ENCODE measurements at places on chromosomes 5 and 9.
A peak's percentile ranks its signal among the peaks of the same experiment; 100 is the strongest.

- peak; percentile 1 for DNase-seq
Measured at GRCh38 chr9:135415586-135415985, 64.0 kb upstream of the PPP1R26 start.

- no peak for DNase-seq
Measured at GRCh38 chr5:158380661-158381060, 521.7 kb upstream of the CLINT1 start.

DNA sequence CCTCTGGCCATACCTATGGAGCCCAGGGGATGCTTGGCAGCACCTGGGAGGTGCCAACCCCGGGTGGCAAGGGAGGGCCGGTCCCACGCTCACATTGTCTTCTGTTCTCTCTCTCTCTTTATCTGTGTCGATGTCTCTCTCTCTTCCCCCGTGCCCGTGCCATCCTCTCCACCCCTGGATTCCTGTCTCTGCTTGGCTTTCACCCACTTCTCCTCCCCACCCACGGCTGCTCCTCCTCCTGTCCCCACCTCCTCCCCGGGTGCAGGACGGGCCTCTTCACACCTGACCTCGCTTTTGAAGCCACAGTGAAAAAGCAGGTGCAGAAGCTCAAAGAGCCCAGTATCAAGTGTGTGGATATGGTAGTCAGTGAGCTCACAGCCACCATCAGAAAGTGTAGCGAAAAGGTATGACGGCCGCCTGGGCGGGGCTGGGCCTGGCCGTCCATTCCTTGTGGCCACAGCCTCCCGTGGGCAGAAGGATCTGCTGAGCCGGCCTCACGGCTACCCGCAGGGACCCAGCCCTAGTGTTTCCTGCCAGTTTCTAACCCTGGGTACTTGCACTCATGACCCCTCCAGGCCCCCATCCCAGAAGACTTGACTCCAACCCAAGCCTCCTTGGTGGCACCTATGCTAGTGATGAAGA, 22.7 kb downstream of the DNM1 start:
- no peak for DNase-seq

- DNase-seq, result no peak
Measured at GRCh38 chr5:5363045-5363444, 59.4 kb upstream of the ICE1 start.
